Spleen (tissue), 13 donors: ENCODE measurements at places on chromosomes 5 and 9. TPM values are rescaled to one million over a fixed set of nuclear protein-coding genes. Genes with fewer than 3 reads are reported as not detected.

HAPLN1 gene
- polyA plus RNA-seq, result not detected

CDKN2B gene
- 1.5 TPM for polyA plus RNA-seq

CA9 gene
- not detected for polyA plus RNA-seq

COL15A1 gene
- 1.2 TPM for polyA plus RNA-seq

TTC39B gene
- 5.8 TPM for polyA plus RNA-seq

RGMB gene
- polyA plus RNA-seq, result 2.9 TPM

SMIM33 gene
- polyA plus RNA-seq, result 0.03 TPM

ZDHHC11B gene
- polyA plus RNA-seq, result 0.97 TPM

CSF1R gene
- 23.1 TPM for polyA plus RNA-seq

- H3K36me3 ChIP-seq, result peaks cover 13% of the 10 kb centered on the region
- peaks cover 90% of the 10 kb centered on the region for H3K4me1 ChIP-seq
- H3K27me3 ChIP-seq, result no peaks in the 10 kb centered on the region
- H3K4me3 ChIP-seq, result no peak overlapping the region
- H3K27ac ChIP-seq, result peak overlapping the region; percentile 95
These were observed 5.8 kb downstream of the TMEM268 start for GRCh38 chr9:114616684-114617520.

- H3K4me3 ChIP-seq, result no peak overlapping the region
- no peaks in the 10 kb centered on the region for H3K36me3 ChIP-seq
- H3K27me3 ChIP-seq, result no peaks in the 10 kb centered on the region
- no peak for DNase-seq
- H3K27ac ChIP-seq, result no peak overlapping the region
- no peaks in the 10 kb centered on the region for H3K4me1 ChIP-seq
These were observed 340.0 kb upstream of the EDIL3 start for GRCh38 chr5:84724683-84725082.

DNA sequence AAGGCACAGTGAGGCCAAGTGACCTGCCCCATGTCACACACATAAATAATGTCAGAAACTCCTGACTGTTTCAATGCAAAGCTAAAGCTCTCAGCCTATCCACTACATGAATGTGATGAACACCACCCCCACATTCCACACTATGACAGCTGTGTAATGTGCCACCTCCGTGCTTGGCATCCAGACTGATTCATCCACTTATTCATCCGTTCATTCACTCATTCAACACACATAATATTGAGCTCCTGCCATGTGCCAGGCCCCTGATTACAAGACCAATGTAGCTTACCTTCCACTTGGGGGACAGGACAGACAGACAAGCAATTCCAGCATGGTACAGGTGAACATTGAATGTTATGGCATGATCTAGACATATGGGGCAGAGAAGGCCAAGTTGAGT lies 46.2 kb upstream of the FABP6 start:
- DNase-seq, result no peak
- no peaks in the 10 kb centered on the region for H3K27me3 ChIP-seq
- H3K36me3 ChIP-seq, result no peaks in the 10 kb centered on the region
- H3K4me1 ChIP-seq, result peaks cover 8% of the 10 kb centered on the region

- no peaks in the 10 kb centered on the region for H3K27me3 ChIP-seq
- H3K4me1 ChIP-seq, result no peaks in the 10 kb centered on the region
- no peak for DNase-seq
- no peaks in the 10 kb centered on the region for H3K36me3 ChIP-seq
- H3K27ac ChIP-seq, result no peak overlapping the region
These were observed 177.1 kb downstream of the DMAC1 start for GRCh38 chr9:7622481-7622880.

DNA sequence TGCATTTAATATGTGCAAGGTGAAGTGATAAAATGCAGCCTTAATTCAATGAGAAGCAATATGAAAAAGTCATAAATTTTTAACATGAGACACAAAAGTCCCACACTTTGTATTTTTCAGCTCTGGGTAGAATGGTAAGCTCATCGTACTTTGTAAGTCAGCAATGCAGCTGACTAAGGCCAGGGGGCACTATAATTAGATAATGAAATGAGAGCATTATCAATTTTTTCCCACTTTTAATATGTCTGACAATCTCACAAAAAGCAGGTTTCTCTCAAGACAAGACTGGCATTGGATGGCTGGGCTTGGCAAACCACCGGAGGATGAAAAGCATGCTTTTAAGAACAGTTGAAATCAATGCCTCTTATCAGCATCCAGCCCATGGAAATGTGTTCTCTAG lies 162.8 kb downstream of the FAM174A start:
- no peaks in the 10 kb centered on the region for H3K4me1 ChIP-seq
- no peak overlapping the region for H3K27ac ChIP-seq
- DNase-seq, result no peak

- DNase-seq, result no peak
- H3K27me3 ChIP-seq, result no peaks in the 10 kb centered on the region
- H3K4me3 ChIP-seq, result no peak overlapping the region
- H3K4me1 ChIP-seq, result no peaks in the 10 kb centered on the region
- H3K27ac ChIP-seq, result no peak overlapping the region
These were observed 237.4 kb upstream of the PIK3R1 start for GRCh38 chr5:67978171-67978570.

- H3K36me3 ChIP-seq, result no peaks in the 10 kb centered on the region
- no peak overlapping the region for H3K4me3 ChIP-seq
- DNase-seq, result no peak
- peaks cover 22% of the 10 kb centered on the region for H3K27me3 ChIP-seq
- H3K4me1 ChIP-seq, result no peaks in the 10 kb centered on the region
These were observed 229.8 kb downstream of the DRD1 start for GRCh38 chr5:175214152-175214551.

DNA sequence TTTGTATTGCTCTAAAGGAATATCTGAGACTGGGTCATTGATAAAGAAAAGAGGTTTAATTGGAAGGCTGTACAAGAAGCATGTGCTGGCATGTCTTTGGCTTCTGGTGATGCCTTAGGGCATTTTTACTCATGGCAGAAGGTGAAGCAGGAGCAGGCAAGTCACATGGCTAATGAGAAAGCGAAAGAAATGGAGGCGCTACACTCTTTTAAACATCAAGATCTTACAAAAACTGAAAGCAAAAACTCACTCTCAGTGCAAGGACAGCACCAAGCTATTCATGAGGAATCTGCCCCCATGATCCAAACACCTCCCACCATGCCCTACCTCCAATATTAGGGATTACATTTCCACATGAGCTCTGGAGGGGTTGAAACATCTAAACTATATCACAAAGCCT lies 1458.8 kb upstream of the ACO1 start:
- no peaks in the 10 kb centered on the region for H3K36me3 ChIP-seq
- H3K27me3 ChIP-seq, result no peaks in the 10 kb centered on the region
- no peaks in the 10 kb centered on the region for H3K4me1 ChIP-seq
- H3K4me3 ChIP-seq, result no peak overlapping the region
- no peak for DNase-seq

GRCh38 chr9:106916466-106917235 lies 53.7 kb downstream of the ZNF462 start:
- H3K27me3 ChIP-seq, result no peaks in the 10 kb centered on the region
- peaks cover 12% of the 10 kb centered on the region for H3K4me1 ChIP-seq
- no peak overlapping the region for H3K4me3 ChIP-seq
- no peak overlapping the region for H3K27ac ChIP-seq
- no peak for DNase-seq

DNA sequence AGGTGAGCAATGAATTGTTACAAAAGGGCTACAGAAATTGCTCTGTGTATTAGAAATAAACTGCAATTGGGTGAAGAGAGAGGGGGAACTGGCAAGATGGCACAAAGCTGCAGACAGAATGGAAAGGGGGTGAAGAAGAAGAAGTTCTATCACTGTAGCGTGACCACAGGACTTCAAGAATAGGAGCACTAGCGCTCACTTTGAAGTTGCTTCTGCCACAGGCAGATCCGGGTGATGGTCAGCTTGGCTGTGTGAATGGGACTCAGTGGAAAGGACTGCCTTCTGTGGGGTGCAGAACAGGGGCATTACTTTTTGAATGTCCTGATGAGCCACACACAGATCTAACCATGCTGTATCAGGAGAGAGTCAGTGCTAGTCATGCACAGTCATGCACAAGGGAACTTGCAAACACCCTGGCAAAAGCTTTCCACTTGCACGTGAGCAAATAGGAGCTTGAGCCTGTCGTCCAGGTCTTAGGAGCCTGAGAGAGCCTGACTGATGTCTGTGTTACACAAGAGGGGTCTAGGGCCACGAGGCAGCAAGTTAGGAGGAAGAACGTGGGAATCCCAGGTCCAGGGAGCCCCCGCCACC lies 16.3 kb downstream of the IL5 start:
- H3K4me1 ChIP-seq, result peaks cover 26% of the 10 kb centered on the region
- DNase-seq, result no peak
- peak overlapping the region; percentile 17 for H3K4me3 ChIP-seq
- H3K36me3 ChIP-seq, result no peaks in the 10 kb centered on the region

- H3K36me3 ChIP-seq, result no peaks in the 10 kb centered on the region
- no peak for DNase-seq
- no peaks in the 10 kb centered on the region for H3K27me3 ChIP-seq
These were observed 153.7 kb downstream of the FGF1 start for GRCh38 chr5:142531977-142532780.

DNA sequence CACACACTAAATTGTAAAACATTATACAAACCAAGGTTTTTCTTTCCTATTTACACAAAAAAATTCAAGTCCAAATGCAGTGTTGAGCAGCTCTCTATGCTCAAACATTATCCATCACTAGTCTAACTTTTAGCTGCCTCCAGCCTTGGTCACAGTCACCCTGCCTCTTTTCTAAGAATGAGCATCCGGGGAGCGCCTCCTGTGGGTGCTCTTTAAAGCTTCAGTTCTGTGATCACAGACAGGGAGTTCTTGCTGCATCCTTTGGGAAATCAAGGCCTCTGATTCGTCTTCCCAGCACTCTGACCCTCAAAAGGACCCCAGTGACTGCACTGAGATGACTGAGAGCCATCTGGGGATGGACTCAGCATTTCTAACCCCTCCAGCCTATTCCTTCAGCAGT lies 289.6 kb downstream of the SEC61B start:
- H3K27me3 ChIP-seq, result no peaks in the 10 kb centered on the region
- no peak for DNase-seq
- peaks cover 26% of the 10 kb centered on the region for H3K4me1 ChIP-seq

DNA sequence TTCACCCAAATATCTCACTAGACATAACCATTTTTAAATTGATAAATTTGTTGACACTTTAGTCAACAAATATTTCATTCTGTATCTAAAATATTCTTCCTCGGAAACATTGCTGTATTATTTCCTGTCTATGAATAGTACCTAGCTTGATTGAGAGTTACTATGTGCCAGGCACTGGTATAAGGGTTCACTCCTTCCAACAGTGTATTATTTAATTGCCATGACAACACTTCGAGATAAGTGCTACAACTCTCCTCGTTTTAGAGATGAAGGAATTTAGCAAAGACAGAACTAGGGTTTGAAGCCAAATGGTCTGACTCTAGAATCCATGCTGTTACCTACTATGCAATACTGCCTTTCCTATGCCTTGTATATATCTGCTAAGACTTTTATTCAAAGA lies 287.2 kb downstream of the YTHDC2 start:
- no peaks in the 10 kb centered on the region for H3K36me3 ChIP-seq
- no peaks in the 10 kb centered on the region for H3K4me1 ChIP-seq
- no peaks in the 10 kb centered on the region for H3K27me3 ChIP-seq
- no peak overlapping the region for H3K27ac ChIP-seq
- H3K4me3 ChIP-seq, result no peak overlapping the region
- DNase-seq, result no peak

- H3K4me3 ChIP-seq, result no peak overlapping the region
- H3K27me3 ChIP-seq, result no peaks in the 10 kb centered on the region
- no peak for DNase-seq
- peaks cover 30% of the 10 kb centered on the region for H3K36me3 ChIP-seq
- H3K27ac ChIP-seq, result no peak overlapping the region
- H3K4me1 ChIP-seq, result peaks cover 86% of the 10 kb centered on the region
These were observed 22.8 kb downstream of the CSNK1A1 start for GRCh38 chr5:149528281-149529060.

DNA sequence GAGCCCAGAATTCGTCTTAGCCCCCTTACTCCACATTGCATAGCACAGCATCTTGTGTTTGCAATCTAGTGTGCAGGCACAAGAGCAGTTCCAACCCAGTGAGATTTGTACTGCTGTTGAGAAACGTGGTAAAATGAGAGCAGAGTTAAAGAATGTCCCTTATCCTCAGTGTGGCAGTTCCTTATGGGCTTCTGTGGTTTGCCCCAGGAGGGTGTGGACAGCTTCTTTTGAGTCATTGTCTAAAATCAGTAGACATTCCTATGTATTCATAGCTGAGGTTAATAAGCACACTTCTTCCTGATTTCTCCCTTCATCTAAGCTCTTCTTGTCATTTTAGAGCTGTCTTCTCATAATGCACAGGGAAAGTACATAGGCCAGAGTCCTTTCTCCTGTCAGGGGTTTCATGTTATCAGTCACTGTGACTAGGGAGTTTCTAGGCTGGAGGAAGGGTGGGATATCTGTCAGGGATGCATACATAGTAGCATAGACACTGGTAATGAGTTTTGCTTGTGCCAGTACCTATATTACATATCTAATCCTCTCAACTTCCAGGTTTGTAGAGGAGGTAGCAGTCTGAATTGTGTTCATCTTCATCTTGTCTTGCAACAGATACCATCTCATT lies 2.0 kb upstream of the CAVIN4 start:
- no peak overlapping the region for H3K4me3 ChIP-seq
- DNase-seq, result no peak
- no peaks in the 10 kb centered on the region for H3K36me3 ChIP-seq
- no peak overlapping the region for H3K27ac ChIP-seq
- no peaks in the 10 kb centered on the region for H3K4me1 ChIP-seq

- no peaks in the 10 kb centered on the region for H3K36me3 ChIP-seq
- H3K4me1 ChIP-seq, result no peaks in the 10 kb centered on the region
- no peak overlapping the region for H3K4me3 ChIP-seq
- H3K27ac ChIP-seq, result no peak overlapping the region
These were observed 39.7 kb downstream of the ADGRV1 start for GRCh38 chr5:90598293-90598692.

DNA sequence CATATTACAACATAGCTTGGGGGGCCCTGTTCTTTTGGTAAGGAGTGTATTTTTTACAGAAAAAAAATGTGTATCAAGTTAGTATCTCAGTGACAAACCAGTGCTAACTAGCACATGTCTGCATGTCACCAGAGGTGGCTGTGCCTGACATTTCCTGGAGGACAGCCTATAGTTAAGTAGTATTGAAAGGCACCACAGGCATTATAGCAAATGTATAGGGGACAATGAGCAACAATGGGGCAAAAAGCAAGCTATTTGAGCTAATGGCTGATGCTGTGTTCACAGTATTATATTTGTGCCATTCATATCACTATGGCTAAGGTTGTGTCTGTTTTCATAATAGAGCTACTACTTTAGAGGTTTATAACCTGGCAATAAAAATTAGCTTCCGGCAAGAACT lies 1644.0 kb downstream of the MAT2B start:
- no peak overlapping the region for H3K4me3 ChIP-seq
- H3K27me3 ChIP-seq, result no peaks in the 10 kb centered on the region
- no peaks in the 10 kb centered on the region for H3K4me1 ChIP-seq
- H3K27ac ChIP-seq, result no peak overlapping the region
- no peaks in the 10 kb centered on the region for H3K36me3 ChIP-seq
- no peak for DNase-seq

- H3K27me3 ChIP-seq, result no peaks in the 10 kb centered on the region
- peaks cover 29% of the 10 kb centered on the region for H3K4me1 ChIP-seq
- peak overlapping the region; percentile 79 for H3K27ac ChIP-seq
- no peaks in the 10 kb centered on the region for H3K36me3 ChIP-seq
- DNase-seq, result no peak
These were observed 715 bp upstream of the C5orf34 start for GRCh38 chr5:43515678-43516048.

GRCh38 chr5:123647066-123647465 lies 135.1 kb downstream of the CSNK1G3 start:
- H3K27me3 ChIP-seq, result no peaks in the 10 kb centered on the region
- H3K27ac ChIP-seq, result no peak overlapping the region
- H3K4me1 ChIP-seq, result no peaks in the 10 kb centered on the region
- H3K4me3 ChIP-seq, result no peak overlapping the region
- H3K36me3 ChIP-seq, result no peaks in the 10 kb centered on the region
